ENCODE measurements at places on chromosomes 16 and 17. TPM values are rescaled to one million over a fixed set of nuclear protein-coding genes. Genes with fewer than 3 reads are reported as not detected.

- H3K4me1 ChIP-seq = no peaks in the 10 kb centered on the region
- peak; percentile 67 for DNase-seq
- H3K4me3 ChIP-seq = no peak overlapping the region
- peaks cover 2% of the 10 kb centered on the region for H3K27me3 ChIP-seq
- no peak overlapping the region for H3K27ac ChIP-seq
Observed at GRCh38 chr16:85245307-85246172, 133.3 kb upstream of the CIBAR2 start.

DNA sequence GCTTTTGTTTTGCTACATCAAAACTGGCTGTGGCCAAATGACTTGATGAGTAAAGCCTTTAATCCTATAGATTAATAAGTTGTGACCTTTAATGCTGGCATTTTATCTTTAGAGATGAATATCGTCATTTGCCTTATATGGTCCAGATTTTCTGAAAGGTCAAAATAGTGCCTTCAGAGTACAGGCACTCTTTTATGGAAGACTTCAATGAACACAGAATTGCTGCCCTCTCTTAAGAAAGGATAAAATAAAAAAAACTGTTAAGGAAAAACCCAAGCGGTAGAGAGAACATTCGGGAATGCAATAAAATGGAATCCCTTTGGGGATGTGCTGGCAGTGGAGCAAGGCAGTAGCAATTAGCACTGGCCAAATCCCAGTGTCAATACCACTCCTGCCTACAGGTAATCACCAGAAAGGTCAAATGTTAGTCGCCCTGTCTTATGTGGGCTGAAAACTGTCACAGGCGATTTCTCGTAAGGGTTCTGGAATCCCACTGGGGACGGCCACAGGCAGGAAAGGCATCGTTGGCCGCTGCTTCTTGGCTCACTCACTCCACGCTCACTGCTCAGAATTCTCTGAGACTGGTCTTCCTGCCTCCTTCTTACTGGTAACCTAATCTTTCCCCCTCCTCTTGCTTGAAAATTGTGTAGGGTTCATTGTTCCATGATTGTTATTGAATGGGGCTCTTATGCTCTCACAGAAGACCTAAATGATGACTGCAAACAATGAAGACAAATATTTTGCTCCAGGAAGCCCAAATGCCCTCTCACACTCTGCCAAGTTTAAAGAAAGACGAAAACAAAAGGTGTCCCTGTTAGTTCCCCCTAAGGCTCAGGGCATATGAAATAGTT lies 45.4 kb upstream of the HSBP1 start:
- no peaks in the 10 kb centered on the region for H3K27me3 ChIP-seq
- no peak for DNase-seq
- H3K36me3 ChIP-seq = no peaks in the 10 kb centered on the region
- no peak overlapping the region for H3K4me3 ChIP-seq
- H3K27ac ChIP-seq = no peak overlapping the region
- no peaks in the 10 kb centered on the region for H3K4me1 ChIP-seq

GRCh38 chr17:58334661-58335060 lies 6.1 kb upstream of the TSPOAP1 start:
- peak overlapping the region; percentile 81 for H3K4me3 ChIP-seq
- no peak for DNase-seq
- H3K4me1 ChIP-seq = no peaks in the 10 kb centered on the region
- H3K27me3 ChIP-seq = peaks cover 7% of the 10 kb centered on the region

DNA sequence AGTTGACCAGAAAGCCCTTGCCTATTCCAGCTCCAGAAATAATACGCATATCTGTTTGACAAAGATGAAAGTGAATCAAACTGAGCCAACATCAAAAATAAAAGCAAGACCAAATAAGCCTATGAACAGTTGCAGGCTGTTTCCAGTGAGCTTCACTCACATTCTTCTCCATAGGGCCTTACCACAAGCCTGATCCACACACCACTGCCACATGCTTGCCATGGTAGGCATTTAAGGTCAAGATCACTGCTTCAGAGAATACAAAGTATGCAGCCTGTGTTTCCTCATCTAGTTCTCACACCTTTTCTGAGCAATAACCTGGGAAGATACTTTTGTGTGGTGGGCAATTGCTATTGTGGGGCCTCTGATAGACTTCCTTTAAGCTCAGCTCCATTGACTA lies 1060.2 kb downstream of the CDH11 start:
- H3K4me3 ChIP-seq = no peak overlapping the region
- no peak for DNase-seq
- H3K36me3 ChIP-seq = no peaks in the 10 kb centered on the region

GRCh38 chr17:79093270-79093669 lies 18.6 kb downstream of the ENGASE start:
- no peaks in the 10 kb centered on the region for H3K36me3 ChIP-seq
- H3K27me3 ChIP-seq = peaks cover 16% of the 10 kb centered on the region
- DNase-seq = no peak
- H3K4me1 ChIP-seq = peaks cover 10% of the 10 kb centered on the region

SHCBP1 gene
- total RNA-seq = 37.6 TPM

GRCh38 chr17:57551321-57552079 lies 193.6 kb downstream of the CCDC182 start:
- no peak overlapping the region for H3K4me3 ChIP-seq
- no peaks in the 10 kb centered on the region for H3K36me3 ChIP-seq
- H3K27me3 ChIP-seq = no peaks in the 10 kb centered on the region
- no peak overlapping the region for H3K27ac ChIP-seq

DNA sequence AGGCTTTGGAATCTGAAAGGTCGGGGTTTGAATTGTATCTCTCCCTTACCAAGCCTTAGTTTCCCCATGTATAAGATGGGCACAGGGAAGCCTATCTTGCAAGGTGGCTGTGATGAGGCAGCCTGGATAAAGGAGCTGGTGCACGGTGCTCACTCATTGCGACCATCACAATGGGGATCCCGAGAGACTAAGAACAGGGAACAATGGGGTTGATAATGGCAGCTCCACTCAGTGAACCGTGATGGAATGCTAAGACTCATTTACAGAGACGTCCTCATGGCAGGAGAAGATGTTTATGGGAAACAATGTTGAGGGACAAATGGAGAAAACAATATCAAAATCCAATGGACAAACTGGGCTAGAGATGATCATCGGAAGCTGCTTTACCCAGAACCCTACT lies 81.8 kb downstream of the SPACA3 start:
- H3K36me3 ChIP-seq = no peaks in the 10 kb centered on the region
- H3K4me1 ChIP-seq = no peaks in the 10 kb centered on the region
- no peak overlapping the region for H3K27ac ChIP-seq
- H3K27me3 ChIP-seq = peaks cover 17% of the 10 kb centered on the region

DNA sequence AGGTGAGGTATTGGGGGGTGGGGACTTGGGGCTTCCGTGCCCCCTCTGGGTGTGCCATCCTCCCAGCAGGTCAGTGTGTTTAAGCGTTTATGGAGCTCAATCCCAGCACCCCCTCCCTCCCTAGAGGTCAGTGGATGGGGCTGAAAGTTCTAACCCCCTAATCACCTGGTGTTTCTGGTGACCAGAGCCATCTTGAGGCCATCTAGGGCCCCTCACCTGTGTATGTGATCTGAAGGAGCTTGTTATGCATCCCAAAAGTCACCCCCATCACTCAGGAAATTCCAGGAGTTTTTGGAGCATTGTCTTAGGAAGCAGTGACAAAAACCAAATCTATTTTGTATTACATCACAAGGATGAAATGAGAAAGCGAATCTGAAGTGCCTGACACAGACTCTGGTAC lies 67.8 kb upstream of the NOL11 start:
- peak overlapping the region; percentile 81 for H3K27ac ChIP-seq
- DNase-seq = no peak
- no peaks in the 10 kb centered on the region for H3K27me3 ChIP-seq
- H3K36me3 ChIP-seq = peaks cover 5% of the 10 kb centered on the region

DNA sequence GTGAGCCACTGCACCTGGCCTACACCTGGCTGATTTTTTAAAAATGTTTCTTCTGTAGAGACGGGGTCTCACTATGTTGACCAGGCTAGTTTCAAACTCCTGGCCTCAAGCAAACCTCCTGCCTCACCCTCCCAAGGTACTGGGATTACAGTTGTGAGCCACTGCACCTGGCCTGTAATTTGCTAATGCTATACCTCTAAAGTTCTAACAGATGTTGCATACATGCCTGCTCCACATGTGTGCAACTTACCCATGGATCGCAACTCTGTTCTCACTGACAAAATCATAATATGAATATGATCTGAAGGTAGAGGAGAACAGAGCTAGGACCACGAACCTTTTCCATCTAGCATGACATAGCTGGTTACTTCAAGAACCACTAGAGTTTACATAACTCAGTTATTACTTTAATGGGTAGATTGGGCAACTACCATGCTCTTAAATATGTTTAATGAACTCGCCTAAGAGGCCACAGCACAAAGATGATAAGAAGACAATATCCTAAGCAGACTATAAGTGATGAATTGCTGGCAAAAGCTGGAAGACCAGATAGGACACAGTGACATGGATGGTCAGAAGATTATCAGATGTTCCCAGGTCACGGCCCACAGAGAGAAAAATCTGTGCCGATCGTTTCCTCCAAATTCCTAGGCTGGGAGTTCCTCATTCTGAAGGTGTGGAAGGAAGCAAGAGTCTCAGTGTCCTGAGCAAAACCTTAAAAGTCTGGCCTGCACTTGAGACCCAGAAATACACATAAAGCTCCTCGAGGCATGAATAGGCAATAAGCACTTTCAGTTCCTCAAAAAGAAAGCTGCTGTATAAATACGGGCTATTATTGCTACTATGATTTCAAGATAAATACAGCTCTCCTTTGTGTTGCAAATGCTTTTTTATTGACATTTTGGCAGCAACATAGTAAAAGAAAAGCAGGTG lies 53.6 kb upstream of the ICAM2 start:
- peaks cover 43% of the 10 kb centered on the region for H3K36me3 ChIP-seq
- H3K4me1 ChIP-seq = peaks cover 14% of the 10 kb centered on the region
- H3K27ac ChIP-seq = no peak overlapping the region
- no peak for DNase-seq

TIGD7 gene
- total RNA-seq = 4.0 TPM
